ENCODE measurements at places on chromosomes 12 and 14.

DNA sequence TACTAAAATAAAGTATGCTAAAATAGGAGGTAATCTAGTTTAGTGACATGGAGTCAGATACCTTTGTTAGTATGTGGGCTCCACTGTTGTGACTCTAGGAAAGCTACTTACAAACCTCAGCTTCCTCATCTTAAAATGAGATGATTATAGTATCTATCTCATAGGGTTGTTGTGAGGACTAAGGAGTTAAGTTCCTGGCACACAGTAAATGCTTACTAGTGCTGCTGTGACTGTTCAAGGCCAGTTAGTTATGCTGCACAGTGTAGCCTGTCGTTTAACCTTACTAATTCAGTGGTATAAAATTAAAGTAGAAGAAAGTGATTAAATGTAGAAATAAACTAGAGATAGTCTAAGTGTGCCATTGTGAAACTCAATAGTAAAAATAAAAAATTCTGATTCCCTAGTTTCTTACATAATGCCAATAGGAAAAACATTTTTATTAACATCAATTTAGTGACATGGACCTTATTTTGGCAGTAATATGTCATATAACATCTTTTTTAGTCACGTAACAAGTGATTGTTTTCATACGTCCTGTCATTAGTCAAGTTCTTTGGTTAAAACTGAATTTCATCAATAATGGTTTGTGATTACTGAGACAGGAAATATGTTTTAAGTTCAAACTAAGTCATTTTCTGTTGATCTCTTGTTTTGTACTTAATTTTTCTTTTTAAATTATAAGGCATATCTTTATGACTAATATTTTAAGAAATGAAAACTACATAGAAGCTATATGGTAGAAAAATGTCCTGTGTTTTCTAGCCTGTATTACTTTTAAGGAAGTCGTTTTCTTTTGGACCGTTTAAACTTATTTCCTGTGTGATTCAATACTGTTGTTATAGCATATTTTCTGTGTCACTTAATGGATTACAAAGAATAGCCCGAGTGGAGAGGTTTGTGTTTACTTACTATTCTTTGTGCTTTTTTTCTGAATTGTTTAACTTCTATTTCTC is 74.0 kb downstream of the PCNX1 start:
- no peak for DNase-seq

DNA sequence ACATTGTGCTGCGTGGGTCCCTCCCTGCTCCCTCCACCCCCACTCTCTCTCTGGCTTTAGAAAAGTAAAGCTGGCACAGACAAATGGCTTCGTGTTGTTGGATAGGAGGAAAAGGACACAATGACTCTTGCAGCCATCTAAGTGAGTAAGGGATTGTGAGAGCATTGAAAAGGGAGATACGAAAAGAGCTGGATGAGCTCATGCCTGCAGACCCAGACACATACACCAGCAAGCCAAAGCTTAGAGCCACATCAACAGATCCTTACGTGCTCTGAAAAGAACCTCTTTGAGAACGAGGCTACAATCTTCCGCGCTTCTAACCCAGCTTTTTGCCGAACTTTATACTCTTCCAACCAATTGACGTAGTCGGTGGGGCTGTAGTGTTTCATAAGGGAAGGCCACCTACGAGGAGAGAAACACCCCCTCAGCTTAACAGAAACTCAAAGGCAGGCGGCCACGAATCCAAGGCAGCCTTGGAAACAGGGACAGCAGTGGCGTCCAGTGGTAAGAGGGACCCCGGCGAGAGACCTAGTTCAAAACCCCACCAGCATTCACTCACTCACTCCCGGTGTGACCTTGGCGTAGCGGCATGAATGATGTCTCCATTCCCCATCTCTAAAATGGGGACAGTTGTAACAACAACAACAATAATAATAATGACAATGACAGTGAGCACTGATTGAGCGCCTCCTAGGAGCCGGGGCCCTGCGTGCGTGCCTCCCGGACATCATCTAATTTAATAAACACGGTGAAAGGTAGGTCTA is 1.1 kb downstream of the FBXO21 start:
- no peak for DNase-seq

DNA sequence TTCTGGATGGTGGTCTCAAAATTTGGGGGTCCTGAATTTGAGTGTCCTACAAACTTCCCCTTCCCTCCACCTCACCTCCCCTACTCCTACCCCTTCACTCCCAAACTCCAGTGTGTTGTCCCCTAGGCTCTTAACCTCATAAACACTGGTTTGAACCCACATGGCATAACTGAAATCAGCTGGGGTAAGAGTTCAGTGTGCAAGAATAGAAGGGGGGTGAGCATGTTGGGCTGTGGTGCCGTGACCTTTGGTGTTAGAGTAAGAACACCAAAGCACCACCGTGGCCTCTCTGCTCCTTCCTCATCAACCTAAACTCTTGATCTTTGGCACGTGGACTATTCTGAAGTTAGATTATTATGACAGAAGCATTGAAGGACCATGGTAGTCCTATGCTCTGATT is 11.0 kb downstream of the PCBP2 start:
- no peak for DNase-seq

DNA sequence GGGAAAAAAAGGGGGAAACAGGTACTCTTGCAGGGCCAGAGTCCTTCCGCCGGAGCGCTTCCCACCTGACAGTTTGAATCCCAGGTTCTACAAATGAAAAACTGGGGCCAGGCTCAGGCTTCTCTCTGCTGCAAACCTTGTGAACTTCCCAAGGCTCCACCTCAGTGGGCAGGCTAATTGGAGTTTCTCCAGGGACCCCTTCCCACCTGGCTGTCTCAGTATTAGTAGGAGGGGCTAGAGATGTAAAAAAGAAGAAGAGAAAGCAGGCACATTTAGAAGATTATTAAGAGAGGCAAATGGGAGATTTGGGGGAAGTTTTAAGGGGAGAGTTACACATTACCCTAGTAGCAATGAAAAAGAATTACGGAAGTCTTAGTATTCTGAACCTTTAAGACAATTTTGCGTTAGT is 20.0 kb upstream of the CLEC2D start:
- DNase-seq: peak; percentile 42

GRCh38 chr12:128871516-128871892 is 18.2 kb downstream of the GLT1D1 start:
- no peak for DNase-seq

GRCh38 chr12:19498099-19498498 is 58.8 kb downstream of the AEBP2 start:
- no peak for DNase-seq

GRCh38 chr12:110555577-110556406 is 27.3 kb downstream of the PPTC7 start:
- no peak for DNase-seq
